ENCODE measurements at places on chromosomes 13 and 19.

GRCh38 chr13:78712831-78713230 is 53.9 kb upstream of the OBI1 start:
- peak; percentile 20 for DNase-seq

- DNase-seq = no peak
These were observed 133.3 kb downstream of the RGCC start for GRCh38 chr13:41590643-41591042.

DNA sequence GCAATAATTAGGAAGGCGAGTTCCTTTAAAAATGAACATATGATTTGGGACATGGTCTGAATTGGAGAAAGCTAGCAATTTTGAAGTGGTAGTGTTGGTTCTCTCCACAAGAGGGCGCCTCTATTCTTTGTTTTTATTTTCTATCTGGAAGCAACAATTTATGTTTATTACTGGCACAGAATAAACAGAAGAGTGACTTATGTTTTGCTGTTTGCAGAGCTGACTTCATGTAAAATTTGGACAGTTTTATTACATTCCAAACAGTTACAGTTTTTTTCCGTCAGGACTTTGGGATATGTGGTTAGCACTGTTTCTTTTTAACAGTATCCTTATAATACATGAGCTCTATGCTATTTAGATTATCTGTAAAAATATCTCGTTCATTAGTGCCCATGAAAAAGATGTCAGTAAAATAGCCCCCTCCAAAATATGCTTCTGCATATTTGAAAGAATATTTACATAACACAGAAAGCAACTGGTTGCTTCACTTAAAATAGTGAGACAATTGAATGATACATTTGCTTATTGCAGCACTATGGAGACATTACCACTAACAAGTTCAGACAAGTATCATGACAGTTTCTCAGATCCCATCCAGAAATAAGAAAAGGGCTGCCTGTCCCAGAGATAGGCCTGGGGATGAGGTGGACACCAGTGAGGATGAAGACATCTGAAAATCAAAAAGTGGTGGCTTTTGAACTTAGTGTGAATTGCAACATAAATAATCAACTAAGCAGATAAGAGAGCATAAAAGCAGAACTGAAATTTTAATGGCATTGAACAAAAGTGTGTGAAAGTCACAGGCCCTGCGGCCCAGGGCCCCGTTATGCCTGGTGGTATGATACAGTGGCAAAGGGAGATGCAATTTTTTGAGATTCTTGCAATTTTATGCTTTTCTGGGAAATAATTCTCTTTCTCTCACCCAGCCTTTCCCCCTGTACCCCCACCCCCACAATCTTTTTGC is 32.3 kb upstream of the FGF9 start:
- DNase-seq = peak; percentile 35

DNA sequence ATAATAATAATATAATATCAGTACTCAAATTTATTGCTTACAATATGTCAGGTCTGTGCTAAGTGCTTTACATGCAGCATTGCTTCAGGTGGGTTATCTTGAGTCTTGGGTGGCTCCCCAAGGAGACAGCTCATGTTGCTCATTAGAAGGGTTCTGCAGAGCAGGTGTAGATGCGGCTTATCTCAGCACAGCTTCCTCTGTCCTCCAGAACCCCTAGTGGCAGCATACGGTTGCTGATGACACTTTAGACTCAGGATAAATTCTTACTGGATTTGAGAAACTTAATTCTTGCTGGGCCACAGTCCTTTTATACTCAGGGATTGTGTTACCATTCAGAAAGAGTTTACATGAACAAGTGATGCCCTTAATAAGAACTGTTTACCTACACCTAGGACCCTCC is 8.9 kb downstream of the COG3 start:
- DNase-seq = peak; percentile 11

DNA sequence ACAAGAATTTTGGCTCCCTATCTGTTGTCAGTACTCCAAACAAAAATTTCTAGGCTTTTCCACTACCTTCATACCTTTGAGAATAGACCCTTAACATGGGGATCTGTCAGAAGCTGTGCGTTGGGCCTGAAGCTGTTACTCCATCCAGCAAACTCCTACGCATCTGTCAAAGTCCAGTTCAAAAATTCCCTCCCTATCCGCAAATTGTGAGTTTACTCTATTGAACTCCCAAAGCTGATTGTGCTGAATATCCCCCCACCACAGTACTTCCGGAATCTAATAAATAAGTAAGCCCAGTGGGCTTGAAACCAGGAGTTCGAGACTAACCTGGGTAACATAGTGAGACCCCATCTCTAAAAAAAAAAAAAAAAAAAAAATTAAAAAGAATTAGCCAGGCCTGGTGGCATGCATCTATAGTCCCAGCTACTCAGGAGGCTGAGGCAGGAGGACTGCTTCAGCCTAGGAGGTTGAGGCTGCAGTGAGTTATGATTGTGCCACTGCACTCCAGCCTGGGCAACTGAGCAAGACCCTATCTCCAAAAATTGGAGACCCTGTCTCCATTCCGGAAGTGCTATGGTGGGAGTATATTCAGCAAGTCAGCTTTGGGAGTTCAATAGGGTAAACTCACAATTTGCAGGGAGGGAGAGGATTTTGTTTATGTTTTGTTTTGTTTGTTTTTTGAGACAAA is 930 bp upstream of the FBN3 start:
- DNase-seq = no peak
